Activated CD8-positive, alpha-beta memory T cell treated with anti-CD3 and anti-CD28 coated beads for 4 hours (primary cell): ENCODE measurements at places on chromosomes 5 and 9.

DNA sequence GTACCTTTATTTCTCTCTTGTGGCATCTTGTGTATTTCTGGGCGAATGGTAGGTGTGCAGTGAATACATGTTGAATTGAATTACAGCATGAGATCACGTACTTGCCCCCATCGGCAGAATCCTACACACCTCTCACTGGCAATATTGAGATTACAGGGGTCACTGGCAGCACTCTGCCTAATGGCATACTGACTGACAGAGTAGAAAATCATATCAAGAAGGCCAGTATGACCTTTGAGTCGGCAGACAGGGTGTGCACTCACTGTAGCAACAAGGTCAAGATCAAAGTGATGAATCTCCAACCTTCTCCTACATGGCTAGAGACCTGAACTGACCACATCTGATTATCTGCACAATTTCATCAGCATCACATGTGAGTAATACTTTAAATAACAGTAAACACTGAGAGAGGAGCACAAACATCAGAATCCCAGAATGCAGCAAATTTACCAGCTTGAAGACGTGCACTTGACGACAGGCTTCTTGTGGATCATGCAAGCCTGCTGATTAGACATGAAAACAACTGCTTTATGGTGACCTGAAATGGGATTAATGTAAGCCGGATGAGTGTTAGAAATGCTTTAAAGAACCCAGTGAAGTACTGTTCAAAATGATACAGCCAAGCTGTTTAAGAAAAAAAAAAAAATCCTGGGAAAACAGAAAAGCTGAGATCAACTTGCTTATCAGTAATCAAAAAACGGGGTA, 267.1 kb upstream of the EFNA5 start:
- DNase-seq = no peak

- no peak for DNase-seq
These were observed 74.8 kb upstream of the TGFBR1 start for GRCh38 chr9:99030092-99030511.

DNA sequence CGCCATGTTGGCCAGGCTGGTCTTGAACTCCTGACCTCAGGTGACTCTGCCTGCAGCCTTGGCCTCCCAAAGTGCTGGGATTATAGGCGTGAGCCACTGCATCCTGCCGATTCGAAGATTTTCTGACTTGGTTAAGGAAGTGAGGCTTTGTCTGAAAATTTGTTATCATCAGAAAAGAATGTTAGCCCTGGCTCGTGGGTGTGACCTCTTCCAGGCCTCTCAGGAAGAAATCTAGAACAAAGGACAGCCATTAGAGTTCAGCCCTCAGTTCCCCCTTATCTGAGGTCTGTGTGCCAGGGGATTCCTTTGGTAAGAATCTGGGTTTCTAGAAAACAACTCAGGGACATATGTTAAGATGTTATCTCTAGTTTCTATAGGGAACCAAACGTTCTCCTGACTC, 6.2 kb downstream of the OR2S2 start:
- no peak for DNase-seq

DNA sequence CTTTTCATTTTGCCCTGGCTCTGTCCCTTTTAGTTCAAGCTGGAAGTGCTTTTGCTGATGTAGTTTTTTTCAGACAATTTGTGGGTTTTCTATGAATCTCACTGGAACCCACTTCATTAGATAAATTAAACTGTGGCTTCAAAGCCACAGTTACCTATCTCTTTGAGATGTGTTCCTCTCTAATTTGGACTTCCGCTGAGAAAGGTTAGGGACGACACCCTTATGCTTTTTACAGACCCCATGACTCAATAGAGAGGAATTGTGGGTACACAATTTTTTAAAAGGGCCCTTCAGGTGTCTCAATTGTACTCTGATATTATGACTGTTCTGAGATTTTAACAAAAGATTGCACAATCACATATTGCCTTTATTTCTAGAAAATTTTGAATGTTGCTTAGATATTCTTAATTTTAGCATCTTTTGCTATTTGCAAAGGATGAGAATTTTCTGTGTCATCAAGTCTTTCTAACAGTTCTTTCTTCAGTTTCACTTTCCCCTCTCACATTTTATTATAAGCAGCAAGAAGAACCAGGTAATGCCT, 110.6 kb downstream of the GADD45G start:
- DNase-seq = no peak

DNA sequence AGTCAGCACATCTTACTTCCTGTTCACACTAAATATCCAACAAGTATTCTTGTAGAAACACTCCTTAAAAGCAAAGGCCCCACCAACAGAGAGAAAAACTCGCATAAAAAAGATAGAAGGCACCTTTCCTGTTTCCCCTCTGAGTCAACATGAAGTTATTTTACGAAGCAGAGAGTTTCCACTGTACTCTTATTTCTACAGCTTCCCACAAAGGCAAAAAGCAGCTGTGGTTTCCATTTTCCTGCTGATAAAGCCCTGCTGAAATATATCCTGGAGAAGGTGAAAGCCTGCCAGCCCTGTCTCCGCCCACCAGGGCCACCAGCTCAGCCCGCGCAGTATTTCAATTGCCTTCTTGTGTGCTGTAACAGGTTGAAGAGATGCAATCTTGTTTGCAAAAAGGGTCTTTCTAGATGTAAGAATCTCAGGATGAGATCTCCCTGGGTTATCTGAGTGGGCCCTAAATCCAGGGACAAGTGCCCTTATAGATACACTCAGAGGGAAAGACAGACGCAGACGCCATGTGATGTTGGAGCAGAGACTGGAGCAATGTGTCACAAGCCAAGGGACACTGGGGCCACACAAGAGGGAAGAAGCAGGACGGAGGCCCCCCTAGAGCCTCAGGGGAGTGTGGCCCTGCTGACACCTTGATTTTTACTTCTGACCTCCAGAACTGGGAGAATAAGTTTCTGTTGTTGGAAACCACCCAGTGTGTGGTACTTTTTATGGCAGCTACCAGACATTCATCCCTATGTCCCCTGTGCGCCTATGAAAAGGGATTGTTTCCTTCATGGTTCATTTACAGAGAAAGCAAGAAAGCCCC, 19.9 kb downstream of the SEMA4D start:
- DNase-seq = no peak

- DNase-seq = no peak
These were observed 429.8 kb downstream of the SPATA31D1 start for GRCh38 chr9:82418334-82418733.

GRCh38 chr5:157217289-157218024, 36.8 kb downstream of the ITK start:
- peak; percentile 76 for DNase-seq

GRCh38 chr5:77367741-77368140, 124.4 kb downstream of the WDR41 start:
- DNase-seq = no peak

- no peak for DNase-seq
These were observed 35.6 kb upstream of the TRIO start for GRCh38 chr5:14107536-14107935.

GRCh38 chr5:60794691-60795090, 49.4 kb downstream of the ELOVL7 start:
- no peak for DNase-seq

- DNase-seq = no peak
These were observed 82.2 kb upstream of the RFX3 start for GRCh38 chr9:3608011-3608410.

DNA sequence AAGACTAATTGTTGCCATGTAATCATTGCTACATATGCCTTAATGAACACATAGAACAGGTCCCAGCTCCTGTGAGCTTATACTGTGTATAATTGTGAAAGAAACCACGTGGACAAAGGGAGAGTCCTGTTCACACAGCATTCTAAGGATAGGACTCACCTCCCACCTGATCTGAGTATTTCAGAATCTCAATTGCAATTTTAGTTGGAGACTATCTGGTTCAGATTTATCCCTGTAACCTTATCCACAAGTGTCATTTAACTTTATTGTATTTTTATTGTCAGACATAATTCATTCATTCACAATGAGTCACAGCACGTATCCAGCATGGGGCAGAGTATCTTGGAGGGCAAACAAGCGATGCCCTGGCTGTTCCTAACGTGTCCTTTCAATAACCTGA, 448.3 kb downstream of the NTRK2 start:
- DNase-seq = no peak

DNA sequence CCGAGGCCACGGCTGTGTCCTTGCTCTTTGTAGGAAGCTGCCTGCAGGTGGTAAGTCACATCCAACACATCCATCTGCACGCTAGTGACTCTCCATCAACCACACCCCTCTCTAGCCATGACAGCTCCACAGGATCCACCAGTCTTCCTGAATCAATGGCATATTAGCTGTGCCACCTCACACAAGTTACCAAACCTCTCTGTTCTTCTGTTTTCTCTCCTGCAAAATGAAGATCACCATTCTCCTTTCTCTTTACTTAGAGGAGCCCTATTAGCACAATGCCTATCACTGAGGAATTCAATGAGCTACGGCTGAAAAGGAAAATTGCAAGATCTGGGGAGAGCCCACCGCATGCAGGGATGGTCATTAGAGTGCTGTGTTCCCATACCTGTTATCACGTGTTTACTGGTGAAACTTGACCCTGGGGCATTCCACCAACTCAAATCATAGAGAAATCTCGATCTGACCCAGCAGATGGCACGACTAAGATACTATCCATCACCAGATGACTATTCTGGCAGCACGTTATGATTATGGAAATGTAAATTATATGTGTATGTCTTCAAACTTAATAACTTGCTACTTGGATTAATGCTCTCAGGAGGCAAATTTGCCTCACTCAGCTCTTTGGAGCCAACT, 20.9 kb downstream of the WHRN start:
- DNase-seq = no peak

GRCh38 chr9:99162759-99163364, 57.9 kb downstream of the TGFBR1 start:
- DNase-seq = no peak

- no peak for DNase-seq
These were observed 610.2 kb downstream of the ANXA1 start for GRCh38 chr9:73761905-73762304.

GRCh38 chr5:179801304-179802206, 5.1 kb downstream of the MGAT4B start:
- peak; percentile 70 for DNase-seq

GRCh38 chr5:109719978-109720377, 30.3 kb downstream of the MAN2A1 start:
- no peak for DNase-seq

GRCh38 chr9:129464972-129465833, 155.7 kb downstream of the C9orf50 start:
- no peak for DNase-seq

DNA sequence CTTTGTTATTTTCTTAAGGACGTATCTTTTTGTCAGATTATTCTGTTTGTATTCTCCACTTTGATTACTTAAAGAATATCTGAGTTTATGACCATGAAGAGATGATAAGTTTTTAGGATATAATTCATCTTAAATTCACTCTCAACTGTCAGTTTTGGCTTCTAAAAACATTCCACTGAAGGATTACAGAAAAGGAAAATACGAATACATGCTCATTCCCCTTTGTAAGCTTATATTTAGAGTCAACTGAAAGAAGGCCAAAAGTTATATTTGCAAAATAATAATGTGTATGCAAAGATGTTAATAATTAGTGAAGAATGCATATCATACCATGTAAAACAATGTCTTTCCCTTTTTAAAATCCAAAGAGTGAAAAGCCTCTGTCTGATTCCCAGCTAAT, 52.5 kb downstream of the ZNF474 start:
- DNase-seq = no peak

- no peak for DNase-seq
These were observed 513.9 kb downstream of the ZNF608 start for GRCh38 chr5:124232515-124232914.

DNA sequence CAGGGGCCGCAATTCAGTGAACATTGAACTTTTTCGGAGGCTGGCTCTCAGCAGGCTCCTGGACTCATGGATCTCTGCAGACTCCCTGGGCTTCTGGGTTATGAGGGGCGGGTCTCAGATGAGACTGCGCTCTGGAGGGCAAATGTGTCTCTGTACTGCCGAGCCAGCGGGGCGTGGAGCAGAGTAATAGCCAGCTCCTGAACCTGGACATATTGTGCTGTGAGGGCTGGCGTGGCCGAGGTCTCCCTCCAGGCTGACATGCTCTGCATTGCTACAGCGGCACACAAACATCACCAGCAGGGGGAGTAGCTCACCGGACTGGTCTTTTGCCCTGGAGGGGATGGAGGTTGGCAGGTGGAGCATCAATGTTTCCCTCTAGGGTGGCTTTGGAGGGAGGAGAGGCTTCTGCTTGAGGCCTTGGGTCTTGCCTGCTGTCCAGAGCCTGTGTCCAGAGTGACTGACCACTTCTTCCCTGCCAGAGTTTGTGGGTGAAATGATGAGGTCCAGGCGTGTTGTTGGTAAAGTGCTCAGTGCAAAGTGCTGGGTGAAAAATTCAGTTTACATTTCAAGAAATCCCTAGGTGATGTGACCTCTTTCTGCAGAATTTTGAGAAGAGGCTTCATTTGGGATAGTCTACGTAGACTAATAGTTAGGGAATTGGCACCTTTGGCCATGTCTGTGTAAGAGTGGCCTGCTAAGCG, 10.9 kb upstream of the GADD45G start:
- DNase-seq = peak; percentile 38

- DNase-seq = no peak
These were observed 584 bp upstream of the KLF9 start for GRCh38 chr9:70415041-70415440.

DNA sequence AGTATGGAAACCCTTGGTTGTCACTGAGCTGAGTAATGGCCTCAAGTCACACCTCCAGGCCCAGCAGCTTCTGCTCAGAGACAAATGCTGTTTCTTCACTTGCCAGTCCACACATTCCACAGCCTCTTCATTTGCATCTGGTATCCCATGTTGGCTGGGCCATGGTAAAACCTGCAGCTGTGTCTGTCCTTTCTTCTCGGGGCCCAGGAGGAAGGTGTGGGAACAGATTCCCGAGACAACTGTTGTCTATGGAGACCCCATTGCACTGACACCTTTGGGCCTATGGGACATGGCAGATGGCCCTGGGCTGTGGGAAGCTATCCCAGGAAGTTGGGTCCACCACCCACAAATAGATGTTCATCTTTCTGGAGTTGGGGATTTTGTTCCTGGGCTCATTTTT, 85.1 kb downstream of the MACROH2A1 start:
- no peak for DNase-seq

GRCh38 chr5:119302916-119303897, 52.6 kb upstream of the TNFAIP8 start:
- no peak for DNase-seq

GRCh38 chr5:36370073-36370472, 68.4 kb upstream of the RANBP3L start:
- DNase-seq = no peak

- no peak for DNase-seq
These were observed 130.0 kb downstream of the LHFPL2 start for GRCh38 chr5:78518365-78519197.

GRCh38 chr5:146993876-146994530, 115.4 kb upstream of the PPP2R2B start:
- DNase-seq = no peak

- no peak for DNase-seq
These were observed 23.1 kb upstream of the TRPM3 start for GRCh38 chr9:71144495-71144894.
